ENCODE measurements at places on chromosomes 2 and 18. TPM values are rescaled to one million over a fixed set of nuclear protein-coding genes. Genes with fewer than 3 reads are reported as not detected.

The TEX44 gene
- total RNA-seq = not detected

The MC4R gene
- not detected for total RNA-seq

The NDUFAF7 gene
- 17.1 TPM for total RNA-seq

The MROH2A gene
- total RNA-seq = not detected

The PROKR1 gene
- total RNA-seq = not detected

Measured in GM12878 (cell line).